ENCODE measurements at places on chromosomes 5 and 9. TPM values are rescaled to one million over a fixed set of nuclear protein-coding genes. Genes with fewer than 3 reads are reported as not detected.
A peak's percentile ranks its signal among the peaks of the same experiment; 100 is the strongest.

DNA sequence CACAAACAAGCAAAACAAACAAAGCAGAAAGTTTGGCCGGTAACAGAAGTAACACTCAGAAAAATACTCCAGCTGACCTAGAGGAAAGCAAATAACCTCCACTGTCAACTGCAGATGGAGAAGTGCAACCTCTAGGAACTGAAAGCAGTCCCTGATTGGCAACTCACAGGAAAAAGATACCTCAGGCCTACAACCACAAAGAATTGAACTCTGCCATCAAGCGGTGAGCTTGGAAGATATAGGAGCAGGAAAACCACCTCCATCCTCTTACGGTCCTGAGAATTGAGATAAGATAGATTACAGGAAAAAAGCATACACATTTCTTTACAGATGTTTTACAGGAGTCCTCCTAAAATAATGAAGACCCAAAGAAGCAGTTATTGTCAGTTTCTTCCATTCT is 184.5 kb downstream of the PDZD2 start:
- no peak for DNase-seq

GRCh38 chr5:37664551-37664950 is 175.3 kb downstream of the GDNF start:
- DNase-seq: no peak

DNA sequence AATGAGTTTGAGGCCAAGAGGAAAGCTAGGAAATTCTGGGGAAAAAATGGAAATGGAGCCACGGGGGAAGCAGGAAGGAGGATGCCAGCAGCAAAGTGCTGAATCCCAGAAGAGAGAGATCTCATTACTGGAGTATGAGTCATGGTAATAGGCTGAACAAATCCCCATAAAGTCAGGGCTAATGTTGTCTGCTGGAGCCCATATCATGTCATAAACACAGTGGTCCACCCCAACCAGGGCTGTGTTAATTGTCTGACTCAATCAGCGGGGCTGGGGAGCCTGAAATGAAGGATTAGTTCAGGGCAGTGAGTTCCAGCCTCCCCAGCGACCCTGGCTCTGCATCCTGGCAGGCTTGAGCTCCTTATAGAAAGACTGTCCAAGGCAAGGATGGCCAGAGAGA is 68.8 kb downstream of the TLR4 start:
- DNase-seq: peak; percentile 29

GRCh38 chr5:32138839-32139493 is 35.2 kb downstream of the GOLPH3 start:
- DNase-seq: no peak

GRCh38 chr5:81525690-81526089 is 131.8 kb upstream of the ACOT12 start:
- no peak for DNase-seq

DNA sequence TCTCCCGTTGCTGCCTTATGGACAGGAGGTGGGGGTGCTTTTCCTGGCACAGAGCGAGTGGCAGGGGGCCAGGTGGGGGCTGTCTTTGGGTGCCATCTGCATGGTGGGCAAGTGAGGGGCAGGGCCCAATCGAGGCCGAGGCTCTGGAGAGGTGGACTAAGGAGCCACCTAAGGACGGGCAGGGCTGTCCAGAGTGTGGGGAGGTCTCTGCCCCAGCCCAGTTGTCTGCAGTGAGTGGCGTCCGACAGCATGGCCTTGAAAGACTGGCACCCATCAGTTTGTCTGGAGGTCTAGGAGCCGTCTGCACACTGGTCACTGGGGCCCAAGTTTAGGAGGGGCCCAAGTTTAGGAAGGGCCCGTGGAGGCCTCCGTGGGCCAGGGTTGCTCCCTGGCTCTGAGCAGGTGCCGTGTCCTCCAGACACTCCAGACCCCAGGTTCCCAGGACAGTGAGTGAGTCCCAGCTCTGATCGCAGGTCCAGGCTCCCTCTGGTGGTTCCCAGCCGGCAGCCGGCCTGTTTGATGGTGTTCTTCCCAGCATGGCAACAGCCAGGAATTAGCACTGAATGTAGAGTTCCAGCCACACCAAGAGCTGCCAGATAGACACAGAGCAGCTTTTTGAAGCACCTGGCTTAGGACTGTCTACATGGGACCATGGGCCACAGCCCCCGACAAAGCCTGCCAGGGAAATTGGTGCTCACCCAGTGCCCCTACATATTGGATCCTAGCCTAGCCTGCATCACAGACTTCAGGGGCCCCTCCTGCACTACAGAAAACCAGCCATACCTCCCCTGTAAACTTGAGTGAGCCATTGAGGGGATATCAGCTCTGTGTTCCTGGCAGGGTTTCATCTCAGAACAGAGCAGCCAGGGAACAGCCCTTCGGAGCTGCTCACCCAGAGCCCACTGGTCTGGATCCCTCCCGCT is 120.9 kb downstream of the WNK2 start:
- peak; percentile 67 for DNase-seq

The PCDHAC2 gene
- 1.7 TPM for polyA plus RNA-seq

The LPCAT1 gene
- 32.9 TPM for polyA plus RNA-seq

The GFI1B gene
- polyA plus RNA-seq: 0.24 TPM

All from muscle of back (tissue), 13 donors.